AG08396 (cell line): ENCODE measurements at places on chromosomes 6 and 20.

- DNase-seq = no peak
Measured at GRCh38 chr6:24683297-24684296, 16.7 kb downstream of the ACOT13 start.

GRCh38 chr6:90890683-90891330 is 303.9 kb upstream of the MAP3K7 start:
- DNase-seq = no peak

DNA sequence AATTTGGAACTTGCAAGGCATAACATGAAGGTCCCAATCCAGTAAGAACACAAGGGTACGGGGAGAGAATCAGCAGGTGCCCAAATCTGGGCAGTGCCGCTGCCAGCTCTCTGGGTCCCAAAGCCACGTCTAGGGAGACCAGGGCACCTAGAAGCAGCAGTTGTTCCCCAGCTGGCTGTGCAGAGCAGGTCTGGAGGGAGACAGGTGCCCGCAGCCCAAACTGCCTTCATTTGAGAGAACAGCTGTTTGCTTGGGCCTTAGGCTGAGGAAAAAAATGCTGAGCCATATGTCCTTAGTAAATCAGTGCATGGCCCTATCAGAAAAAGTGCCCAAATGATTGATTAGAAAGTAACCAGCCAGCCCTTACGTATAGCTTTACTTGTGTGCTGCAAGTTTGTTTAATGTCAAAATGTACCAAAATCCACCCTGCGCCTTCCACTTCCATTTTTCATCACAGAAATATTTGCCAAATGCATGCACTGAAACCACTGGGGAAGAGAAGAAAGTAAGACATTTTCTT is 9.1 kb upstream of the PRELID3B start:
- no peak for DNase-seq

DNA sequence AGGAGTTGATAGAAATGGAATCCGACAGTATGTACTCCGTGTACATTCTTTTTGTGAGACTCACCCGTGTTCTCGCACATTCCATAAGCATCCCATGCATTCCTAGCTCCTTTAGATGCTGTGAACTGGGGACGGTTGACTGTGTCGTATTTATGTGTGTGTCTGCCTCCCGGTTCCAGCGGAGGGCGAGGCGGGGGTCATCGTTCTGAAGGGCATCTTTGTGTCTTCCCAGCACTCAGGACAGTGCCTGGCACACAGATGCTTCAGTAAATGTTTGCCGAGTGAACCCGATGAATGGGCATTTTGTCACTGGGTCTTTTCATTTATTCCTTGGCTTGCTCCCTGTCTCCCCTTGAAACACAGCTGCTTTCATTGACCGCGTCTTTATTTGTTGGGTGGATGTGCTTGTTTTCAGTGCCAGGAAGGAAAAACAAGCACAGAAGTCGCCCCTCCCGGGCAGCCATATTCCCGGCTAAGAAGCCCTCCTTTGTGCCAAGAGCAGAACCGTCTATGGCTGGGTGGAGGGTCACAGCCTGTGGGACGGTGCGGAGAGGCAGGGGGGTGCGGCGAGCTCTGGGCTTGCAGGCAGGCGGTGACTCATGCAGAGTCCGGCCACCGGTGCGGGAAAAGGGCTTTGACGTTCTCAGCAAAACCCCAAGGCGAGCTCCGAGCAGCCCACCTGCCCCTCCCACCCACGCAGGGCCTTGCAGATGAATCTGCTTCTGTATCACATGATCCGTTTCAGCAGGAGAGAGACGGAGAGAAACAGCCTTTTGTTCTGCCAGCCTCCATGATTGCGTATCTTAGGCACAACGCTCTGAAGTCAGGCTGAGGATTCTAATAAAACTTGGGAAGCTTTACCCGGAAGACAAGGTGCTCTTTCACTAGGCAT is 11.2 kb upstream of the PSMG4 start:
- peak; percentile 86 for DNase-seq

DNA sequence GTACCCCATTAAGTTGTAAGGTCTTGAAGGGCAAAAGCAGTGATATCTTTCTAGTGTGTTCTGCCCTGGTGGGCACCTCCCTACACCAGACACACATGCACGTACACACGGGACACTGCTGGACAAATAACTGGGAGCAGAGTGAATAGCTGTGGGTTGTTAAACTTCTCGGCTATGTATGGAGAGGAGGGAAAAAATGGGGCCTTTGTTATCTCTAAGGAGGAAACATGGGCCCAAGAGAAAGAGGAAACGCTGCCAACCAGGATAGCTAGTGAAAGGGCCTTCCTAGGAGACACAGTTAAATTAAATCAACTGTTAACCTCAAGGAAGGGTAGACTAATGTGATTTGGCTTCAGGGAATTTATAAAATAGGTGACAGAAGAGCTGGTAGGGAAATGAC is 169.7 kb downstream of the MYLK4 start:
- no peak for DNase-seq

- no peak for DNase-seq
Measured at GRCh38 chr6:20197251-20197650, 15.0 kb downstream of the MBOAT1 start.

DNA sequence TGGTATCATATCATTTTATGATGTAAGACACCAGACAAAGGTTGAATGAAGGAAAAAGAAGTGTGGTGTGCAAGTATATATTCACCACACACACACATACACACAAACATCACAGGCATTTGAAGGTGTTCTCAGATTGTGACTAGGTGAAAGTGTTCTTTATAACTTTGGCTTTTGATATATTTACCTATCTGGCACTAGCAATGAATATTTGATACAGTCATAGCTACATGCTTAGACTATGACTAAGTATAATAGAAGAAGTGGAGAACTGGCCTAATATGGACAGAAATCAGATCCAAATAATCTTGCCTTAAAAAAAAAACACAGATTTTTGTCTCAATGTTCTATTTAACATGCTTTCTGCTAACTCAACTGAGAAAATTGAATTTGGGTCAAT is 809.9 kb downstream of the KIF16B start:
- DNase-seq = no peak

GRCh38 chr20:49843770-49844380 is 31.2 kb downstream of the SLC9A8 start:
- DNase-seq = no peak

DNA sequence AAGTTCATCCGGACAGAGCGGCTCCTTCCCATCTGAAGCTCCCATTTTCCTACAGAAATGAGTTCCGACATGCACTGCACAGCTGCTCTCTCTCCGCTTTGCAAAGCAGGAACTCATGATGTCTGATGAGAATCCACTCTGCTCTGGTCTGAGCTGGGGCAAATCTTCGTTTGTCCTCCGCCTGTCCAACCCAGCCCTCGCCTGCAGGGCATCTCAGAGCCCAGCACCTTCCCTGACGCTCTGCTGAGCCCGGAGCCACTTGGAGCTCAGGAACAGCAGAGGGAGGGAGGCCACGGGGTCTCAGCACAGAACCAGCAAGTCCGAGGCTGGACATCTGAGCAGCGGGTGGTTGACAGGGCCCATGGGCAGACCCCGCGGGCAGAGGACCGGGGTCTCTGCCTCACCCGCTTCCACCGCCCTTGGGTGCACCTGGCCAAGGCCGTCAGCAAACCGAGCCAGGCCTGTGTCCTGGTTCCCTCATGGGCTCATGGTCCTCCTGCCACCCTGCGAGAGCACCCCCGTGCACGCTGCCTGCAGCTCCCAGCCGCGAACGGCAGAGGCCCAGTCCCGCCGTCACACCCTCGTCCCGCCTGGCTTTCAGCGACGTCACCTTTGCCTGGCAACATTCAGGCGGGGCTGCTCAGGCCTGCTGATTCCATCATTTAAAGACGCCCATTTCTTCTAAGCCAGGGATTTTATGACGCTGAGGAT is 78.5 kb upstream of the BHLHE23 start:
- no peak for DNase-seq

GRCh38 chr6:32974541-32975308 is 6.3 kb downstream of the BRD2 start:
- DNase-seq = no peak

- DNase-seq = no peak
Measured at GRCh38 chr6:166052837-166053236, 114.8 kb downstream of the TBXT start.

DNA sequence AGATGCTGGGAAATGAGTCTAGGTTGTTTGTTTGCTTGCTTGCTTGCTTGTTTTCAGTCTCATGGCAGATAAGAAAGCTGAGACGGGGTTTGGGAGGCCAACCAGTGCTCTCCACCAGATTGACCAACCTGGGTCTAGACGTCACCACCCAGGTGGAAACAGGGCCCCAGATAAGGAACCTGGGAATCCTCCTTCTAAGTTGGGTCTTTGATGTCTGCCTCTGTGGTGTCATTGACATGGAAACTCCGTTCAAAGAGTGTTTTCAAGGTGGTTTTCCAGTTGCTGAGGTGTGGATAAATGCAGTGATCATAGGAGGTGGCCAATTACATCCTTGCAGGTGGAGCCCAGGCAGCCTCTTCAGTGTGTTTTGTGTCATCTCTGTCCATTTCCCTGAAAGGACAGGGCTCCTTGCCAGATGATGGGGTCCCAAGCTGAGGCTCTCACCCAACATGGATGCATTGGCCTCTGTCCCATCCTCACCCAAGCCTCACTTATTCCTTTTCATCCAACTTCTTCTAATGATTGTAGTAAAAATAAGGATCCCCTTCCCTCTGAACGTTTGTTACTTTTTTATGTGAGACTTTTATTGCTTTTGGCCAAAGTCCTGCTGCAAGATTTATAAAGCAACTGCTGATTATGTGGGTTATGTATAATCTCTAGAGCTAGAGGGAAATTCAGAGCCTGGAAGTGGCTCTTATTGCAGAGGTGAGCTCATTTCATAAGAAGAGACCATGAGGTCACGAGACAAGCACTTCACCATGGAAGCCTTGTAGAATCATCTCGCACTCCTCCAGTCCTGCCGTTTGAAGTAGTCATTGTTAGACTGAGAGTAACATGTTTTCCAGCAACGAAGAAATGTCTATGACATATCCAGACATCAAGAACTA is 32.0 kb upstream of the SYNDIG1 start:
- DNase-seq = no peak

- DNase-seq = no peak
Measured at GRCh38 chr6:75438442-75439116, 55.0 kb downstream of the FILIP1 start.

DNA sequence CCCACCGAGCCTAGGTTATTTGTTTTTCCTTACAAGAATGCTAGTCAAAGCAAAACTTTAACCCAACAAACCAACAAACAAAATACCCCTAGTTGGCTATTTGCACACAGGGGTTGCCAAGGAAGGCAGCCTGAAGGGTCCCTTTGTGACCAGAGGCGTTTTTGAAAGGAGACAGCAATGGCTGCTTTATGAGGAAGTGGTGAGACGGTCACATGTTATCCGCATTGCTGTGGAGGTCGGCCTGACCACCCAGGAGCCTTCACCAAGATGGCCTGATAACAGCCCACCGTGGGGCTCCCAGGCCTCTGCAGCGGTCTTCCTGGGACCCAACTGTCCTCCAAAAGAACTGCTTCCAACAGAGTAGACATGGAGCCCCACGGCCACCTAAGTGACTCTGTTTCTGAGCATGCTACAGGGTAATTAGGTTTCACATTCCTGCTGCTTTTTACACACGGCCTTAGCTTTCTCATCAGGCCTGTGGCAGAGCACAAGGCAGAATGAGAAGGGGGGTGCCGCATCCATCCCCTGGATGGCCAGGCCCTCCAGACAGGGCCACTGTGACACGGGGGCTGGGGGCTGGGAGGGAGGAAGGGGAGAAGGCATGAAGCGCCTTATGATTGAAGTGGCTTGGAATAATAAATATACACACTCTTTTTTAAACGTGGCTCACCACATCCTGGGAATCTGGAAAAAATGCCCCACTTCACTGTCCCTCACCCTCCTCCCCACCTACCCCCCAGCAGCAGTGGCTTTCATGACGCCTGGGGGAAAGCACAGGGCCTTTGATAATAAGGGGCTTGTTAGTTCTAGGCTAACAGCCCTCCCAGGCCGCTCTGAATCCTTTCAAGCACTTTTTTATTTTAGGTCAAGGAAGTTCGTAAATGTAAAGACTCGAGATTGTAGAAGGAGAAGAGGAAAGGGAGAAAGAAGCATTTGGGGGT is 86.0 kb downstream of the CLIC5 start:
- no peak for DNase-seq

DNA sequence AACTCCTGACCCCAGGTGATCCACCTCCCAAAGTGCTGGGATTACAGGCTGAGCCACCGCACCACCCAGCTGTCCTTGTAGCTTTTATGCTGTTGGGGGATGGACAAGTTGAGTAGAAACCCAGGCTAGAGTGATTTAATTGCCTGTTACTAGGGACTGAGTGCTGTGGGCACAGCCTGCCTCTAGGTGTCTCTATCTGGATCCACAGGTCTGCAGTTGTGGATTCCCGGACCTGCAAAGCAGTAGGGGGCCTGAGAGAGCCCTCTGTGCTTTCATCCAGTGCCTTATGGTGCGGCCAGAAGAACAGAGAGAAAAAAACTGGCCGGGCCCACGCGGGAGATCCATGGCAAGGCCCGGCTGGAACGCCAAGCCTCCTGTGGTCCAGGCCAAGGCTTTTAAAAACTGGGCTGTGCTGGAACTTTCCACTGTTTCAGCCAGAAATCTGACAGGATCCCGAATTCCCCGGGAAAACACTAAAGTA is 5.2 kb downstream of the SIRPA start:
- DNase-seq = peak; percentile 73

- DNase-seq = peak; percentile 51
Measured at GRCh38 chr6:14881398-14881797, 364.5 kb upstream of the JARID2 start.

GRCh38 chr6:129481706-129482105 is 228.3 kb downstream of the ARHGAP18 start:
- no peak for DNase-seq

DNA sequence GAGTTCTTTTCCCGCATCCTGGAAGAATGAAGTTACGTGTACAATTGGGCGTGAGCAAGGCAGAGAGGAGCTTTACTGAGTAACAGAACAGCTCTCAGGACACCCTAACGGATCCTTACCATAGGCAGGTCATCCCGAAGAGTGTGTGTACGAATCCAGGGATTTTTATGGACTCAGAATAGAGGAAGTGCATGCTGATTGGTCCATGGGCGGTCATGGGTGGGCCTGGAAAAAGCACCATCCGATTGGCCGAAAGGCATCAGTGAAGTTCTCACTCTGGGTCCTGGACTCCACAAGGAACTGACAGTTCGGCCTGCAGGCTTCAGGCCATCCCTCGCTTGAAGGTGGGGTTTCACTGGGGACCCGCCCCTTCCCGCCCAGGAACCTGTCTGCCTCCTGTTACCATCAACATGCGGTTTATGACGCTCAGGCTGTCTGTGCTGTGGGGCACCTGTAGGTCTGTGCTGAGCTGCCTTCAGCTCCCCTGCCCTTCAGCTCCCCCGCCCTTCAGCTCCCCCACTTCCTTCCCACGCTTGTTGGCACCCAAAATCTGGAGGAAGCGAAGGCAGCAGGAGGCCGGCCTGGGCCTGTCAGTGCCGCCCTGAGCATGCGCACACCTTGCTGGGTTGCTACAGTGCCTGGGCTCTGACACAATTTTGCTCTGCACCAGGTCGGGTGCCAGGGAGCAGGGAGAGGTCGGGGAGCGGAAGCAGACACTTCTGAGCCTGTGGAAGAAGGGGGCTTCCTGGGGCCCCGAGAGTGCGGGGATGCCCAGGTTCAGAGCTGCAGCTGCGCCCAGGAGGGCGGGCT is 57.9 kb upstream of the MANEA start:
- no peak for DNase-seq

- peak; percentile 13 for DNase-seq
Measured at GRCh38 chr6:127966616-127967015, 65.8 kb upstream of the THEMIS start.

- DNase-seq = no peak
Measured at GRCh38 chr6:37882292-37882691, 62.8 kb downstream of the ZFAND3 start.

- DNase-seq = no peak
Measured at GRCh38 chr6:47485491-47486135, 8.0 kb downstream of the CD2AP start.
